ENCODE measurements at places on chromosomes 12 and 14. TPM values are rescaled to one million over a fixed set of nuclear protein-coding genes. Genes with fewer than 3 reads are reported as not detected.
A peak's percentile ranks its signal among the peaks of the same experiment; 100 is the strongest.

DNA sequence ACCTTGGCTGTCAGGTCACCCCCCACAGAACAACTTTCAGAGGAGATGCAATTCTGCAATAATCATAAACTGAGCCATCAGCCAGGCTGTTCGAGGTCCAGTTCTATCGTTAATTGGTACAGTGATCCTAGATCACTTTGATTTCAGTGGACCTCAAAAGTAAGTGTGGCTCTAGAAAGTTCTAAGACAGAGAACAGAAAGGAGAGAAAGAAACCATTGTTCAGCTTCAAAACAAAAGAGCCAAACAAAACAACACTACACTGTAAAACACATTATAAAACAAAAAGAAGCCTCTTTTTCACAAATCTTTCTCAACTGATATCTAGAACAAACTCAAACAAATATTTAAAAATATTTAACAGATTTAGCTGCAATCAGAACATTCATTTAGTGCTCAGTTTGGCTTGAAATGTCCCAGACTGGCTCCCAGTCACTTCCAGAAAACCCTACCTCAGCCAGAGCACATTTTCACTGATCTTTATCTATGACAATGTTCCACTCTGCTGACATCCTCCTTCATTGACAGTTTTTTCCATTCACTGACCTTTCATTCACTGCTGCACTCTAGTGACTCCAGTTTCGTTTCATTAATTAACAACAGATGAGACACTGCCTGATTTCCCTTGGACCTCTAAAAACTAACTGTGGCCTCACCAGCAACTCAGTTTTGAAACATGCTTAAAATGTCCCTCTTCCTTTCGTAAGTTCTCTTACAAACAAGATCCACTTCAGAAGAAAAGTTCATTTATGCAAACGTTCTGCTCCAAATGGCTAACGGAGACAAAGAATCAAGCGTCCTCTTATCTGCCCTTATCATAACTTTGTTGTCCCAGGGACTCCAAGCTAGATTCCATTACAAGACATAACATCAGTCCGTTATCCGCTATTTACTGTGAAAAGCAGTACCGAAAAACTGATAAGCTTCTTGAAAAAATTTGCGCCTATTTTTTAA is 56.8 kb downstream of the DUSP16 start:
- no peaks in the 10 kb centered on the region for H3K27me3 ChIP-seq
- H3K36me3 ChIP-seq: peaks cover 17% of the 10 kb centered on the region
- peak overlapping the region; percentile 42 for H3K27ac ChIP-seq
- H3K4me3 ChIP-seq: no peak overlapping the region
- DNase-seq: no peak

The CCDC175 gene
- total RNA-seq: not detected

The SLC39A2 gene
- total RNA-seq: not detected

GRCh38 chr12:87094356-87094755 is 838.2 kb upstream of the MGAT4C start:
- H3K4me1 ChIP-seq: no peaks in the 10 kb centered on the region
- H3K27ac ChIP-seq: no peak overlapping the region
- no peak overlapping the region for H3K4me3 ChIP-seq
- H3K36me3 ChIP-seq: no peaks in the 10 kb centered on the region
- no peaks in the 10 kb centered on the region for H3K27me3 ChIP-seq

The ATXN7L3B gene
- total RNA-seq: 28.2 TPM

DNA sequence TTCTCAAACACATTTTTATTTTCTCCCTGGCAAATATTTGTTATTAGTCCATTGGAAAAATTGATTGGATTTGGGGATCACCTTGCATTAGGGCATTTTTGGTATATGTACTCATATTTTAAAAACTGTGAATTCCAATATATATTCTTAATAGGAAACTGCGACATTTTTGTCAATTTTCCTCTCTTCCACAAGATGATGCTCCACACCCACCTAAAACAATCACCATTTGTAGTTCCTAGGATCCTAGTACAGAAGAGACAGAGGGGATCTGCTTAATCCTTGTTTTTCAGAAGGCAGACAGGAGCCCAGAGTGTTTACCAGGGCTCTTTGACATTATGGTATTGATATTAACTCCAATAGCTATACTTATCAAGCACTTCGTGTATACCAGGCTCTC is 22.8 kb upstream of the OASL start:
- H3K27ac ChIP-seq: no peak overlapping the region
- H3K4me1 ChIP-seq: no peaks in the 10 kb centered on the region

DNA sequence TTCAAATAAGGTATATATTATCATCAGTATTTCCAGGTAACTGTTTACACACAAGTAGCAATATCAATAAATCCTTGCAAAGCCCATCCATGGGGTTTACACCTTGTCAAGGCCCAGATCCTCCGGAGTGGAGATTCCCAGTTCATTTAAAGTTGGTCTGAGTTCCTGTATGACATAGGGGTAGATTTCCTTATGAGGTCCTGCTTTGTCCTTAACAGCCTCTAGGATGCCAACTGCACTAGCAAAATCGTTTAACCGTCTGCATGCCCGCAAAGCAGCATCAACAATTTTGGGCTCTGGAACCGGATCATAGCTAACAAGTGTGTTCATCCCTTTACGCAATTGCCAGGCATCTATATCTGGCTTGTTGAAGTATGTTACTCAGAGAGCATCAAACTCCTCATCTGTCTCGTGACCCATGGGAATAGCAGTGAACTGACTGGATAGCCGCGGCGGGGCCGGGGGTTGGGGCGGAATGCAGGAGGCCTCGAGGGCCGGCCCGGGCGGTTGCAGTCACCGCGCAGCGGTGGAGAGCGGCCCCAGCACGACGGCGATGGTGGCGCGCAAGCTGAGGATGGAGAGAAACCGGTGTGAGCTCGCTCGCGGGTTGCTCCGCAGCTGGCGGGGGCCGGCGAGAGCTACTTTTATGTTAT is 30.6 kb upstream of the FBXO34 start:
- H3K27ac ChIP-seq: no peak overlapping the region
- H3K27me3 ChIP-seq: no peaks in the 10 kb centered on the region
- H3K36me3 ChIP-seq: no peaks in the 10 kb centered on the region
- no peak for DNase-seq

- H3K27me3 ChIP-seq: no peaks in the 10 kb centered on the region
- no peak overlapping the region for H3K27ac ChIP-seq
- no peaks in the 10 kb centered on the region for H3K4me1 ChIP-seq
Observed at GRCh38 chr12:123445388-123446332, 9.2 kb upstream of the RILPL2 start.

The ASIC1 gene
- total RNA-seq: 1.3 TPM

The FGF23 gene
- total RNA-seq: not detected

GRCh38 chr12:3320881-3321509 is 170.0 kb upstream of the PRMT8 start:
- H3K4me1 ChIP-seq: peaks cover 5% of the 10 kb centered on the region
- no peaks in the 10 kb centered on the region for H3K27me3 ChIP-seq
- H3K27ac ChIP-seq: no peak overlapping the region
- H3K36me3 ChIP-seq: no peaks in the 10 kb centered on the region

The RPS6KA5 gene
- total RNA-seq: 2.2 TPM

DNA sequence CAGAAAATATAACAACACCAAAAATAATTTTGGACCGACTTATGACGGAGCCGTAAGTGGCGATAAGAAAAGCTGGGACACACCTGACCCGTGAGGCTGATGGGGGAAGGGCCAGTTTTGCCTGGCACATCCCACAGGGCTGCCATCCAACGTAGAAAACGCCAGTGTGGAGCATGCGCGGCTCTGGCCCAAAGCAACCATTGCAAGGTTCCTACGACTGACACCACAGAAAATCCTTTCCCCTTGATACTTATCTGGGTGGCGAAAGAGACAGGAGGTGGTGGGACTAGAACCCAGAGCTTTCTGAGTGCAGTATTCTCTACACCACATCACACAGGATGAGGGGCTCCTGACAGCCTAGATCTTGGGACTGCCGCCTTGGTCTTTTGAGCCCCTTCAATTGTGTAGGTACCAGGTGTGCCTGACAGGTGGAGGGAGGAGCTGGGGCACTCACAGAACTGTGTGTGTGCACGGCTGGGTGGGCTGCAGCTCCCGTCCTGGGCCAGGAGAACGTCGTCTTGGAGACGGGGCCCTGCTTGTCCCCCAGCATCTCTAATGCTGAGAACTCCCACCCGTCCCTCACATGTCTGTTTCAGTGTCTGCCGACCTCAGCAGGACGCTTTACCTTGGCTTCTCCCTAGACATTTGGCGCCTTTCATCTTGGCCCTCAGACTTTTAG is 17.4 kb upstream of the CACNA2D4 start:
- peaks cover 3% of the 10 kb centered on the region for H3K36me3 ChIP-seq
- DNase-seq: no peak
- peaks cover 20% of the 10 kb centered on the region for H3K27me3 ChIP-seq
- peaks cover 4% of the 10 kb centered on the region for H3K4me1 ChIP-seq
- no peak overlapping the region for H3K4me3 ChIP-seq
- H3K27ac ChIP-seq: no peak overlapping the region

DNA sequence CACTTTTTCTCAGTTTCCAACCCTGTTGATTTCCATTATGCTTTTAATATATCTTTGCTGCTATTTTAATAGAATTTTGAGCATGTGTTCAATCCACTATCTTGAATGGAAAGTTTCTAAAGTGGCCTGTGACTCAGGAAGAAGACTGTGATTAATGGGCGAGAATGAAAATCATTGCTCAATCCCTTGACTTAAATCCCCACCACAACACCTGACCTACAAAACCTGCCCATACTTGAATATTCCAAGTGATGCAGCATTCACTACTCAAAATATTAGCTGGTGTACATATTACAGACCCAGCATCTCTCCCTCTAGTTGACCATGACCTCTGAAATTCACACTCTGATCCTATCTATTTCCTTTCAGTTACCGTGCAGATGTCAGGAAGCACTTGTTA is 1.3 kb upstream of the OAS3 start:
- peak overlapping the region; percentile 79 for H3K4me3 ChIP-seq
- DNase-seq: peak; percentile 87
- peaks cover 33% of the 10 kb centered on the region for H3K4me1 ChIP-seq

GRCh38 chr14:89673512-89674225 is 256.6 kb upstream of the FOXN3 start:
- H3K27me3 ChIP-seq: no peaks in the 10 kb centered on the region
- DNase-seq: peak; percentile 5
- H3K4me3 ChIP-seq: no peak overlapping the region
- H3K36me3 ChIP-seq: no peaks in the 10 kb centered on the region
- H3K27ac ChIP-seq: no peak overlapping the region

DNA sequence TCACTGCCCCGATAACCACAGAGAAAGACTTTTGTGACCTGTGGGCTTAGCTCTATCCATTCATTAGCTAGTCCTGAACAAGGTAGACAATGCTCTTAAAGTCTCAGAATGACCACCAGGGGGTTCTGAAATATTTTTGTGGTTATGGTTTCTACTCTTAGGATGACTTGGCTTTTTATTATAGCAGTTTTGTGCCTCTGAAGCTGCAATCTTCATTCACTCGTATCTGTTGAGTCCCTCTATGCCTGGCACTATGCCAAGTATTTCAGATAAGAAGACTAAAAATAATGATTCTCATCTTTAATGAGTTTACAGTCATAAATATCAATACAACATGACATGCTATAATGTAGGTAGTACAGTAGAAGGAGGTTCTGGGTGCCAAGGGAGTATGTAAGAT is 130.8 kb upstream of the TRHDE start:
- H3K27me3 ChIP-seq: no peaks in the 10 kb centered on the region
- H3K4me3 ChIP-seq: no peak overlapping the region
- peak; percentile 34 for DNase-seq
- no peaks in the 10 kb centered on the region for H3K36me3 ChIP-seq

The CD69 gene
- total RNA-seq: not detected

The BHLHE41 gene
- 3.4 TPM for total RNA-seq

DNA sequence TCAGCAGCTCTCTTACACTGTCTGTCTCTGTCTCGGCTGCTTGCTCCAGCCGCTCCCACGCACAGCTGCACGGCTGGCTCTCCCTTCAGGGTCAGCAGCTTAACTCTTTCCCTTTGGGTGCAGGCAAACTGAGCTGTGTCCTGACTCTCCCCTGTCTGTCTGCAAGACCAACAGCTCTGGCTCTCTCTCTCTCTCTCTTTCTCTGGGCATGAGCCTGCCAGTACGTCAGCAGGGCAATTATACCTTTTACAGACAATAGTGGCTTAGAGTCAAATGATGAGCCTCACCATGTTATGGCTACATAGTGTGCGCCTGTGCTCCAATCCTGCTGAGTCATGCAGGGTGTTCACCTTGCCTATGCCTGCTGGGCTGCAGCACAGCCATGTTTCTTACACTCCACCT is 120.5 kb upstream of the DDHD1 start:
- no peak overlapping the region for H3K4me3 ChIP-seq
- no peaks in the 10 kb centered on the region for H3K27me3 ChIP-seq
- DNase-seq: peak; percentile 54
- H3K36me3 ChIP-seq: no peaks in the 10 kb centered on the region
- H3K4me1 ChIP-seq: peaks cover 2% of the 10 kb centered on the region

GRCh38 chr12:82723891-82724290 is 37.2 kb downstream of the TMTC2 start:
- no peaks in the 10 kb centered on the region for H3K4me1 ChIP-seq
- H3K27ac ChIP-seq: no peak overlapping the region

GRCh38 chr12:91249518-91250272 is 67.1 kb upstream of the DCN start:
- H3K4me3 ChIP-seq: no peak overlapping the region
- no peak for DNase-seq
- no peaks in the 10 kb centered on the region for H3K36me3 ChIP-seq

DNA sequence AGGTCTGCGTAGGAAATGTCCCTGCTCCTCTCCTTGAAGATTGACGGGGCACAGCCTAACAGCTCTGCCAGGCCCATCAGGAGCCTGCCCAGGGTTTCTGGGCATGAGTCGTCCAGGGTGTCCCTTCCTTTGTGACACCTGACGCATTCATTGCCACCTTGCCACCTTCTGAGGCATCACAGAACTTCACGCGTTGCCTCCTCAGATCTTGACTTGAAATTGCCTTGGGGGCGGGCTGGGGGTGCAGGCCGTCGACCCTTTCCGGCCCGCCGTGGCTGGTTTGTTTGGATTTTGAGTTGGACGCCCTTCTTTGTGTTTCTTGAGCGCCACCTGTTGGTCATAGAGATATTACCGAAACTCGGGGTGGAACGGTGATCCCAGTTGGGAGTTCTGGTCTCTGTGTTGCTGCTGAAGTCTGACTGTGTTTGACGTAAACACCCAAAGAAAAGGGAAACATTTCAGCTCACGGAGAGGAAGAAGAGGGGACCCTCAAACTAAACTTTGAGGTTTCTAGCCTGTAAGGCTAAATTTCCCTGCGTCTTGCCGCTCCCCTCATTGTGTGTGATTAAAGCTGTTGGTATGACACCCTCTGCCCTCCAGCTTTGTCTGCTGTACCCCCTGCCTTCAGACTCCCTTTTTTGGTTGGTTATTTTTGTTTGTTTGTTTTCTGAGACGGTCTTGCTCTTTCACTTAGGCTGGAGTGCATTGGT is 44.6 kb downstream of the MLXIP start:
- H3K27me3 ChIP-seq: no peaks in the 10 kb centered on the region
- peaks cover 8% of the 10 kb centered on the region for H3K36me3 ChIP-seq
- peak overlapping the region; percentile 1 for H3K4me3 ChIP-seq
- peak; percentile 84 for DNase-seq
- H3K27ac ChIP-seq: no peak overlapping the region

GRCh38 chr12:13950502-13950901 is 30.9 kb downstream of the GRIN2B start:
- no peaks in the 10 kb centered on the region for H3K4me1 ChIP-seq
- H3K36me3 ChIP-seq: no peaks in the 10 kb centered on the region
- H3K27ac ChIP-seq: no peak overlapping the region
- H3K4me3 ChIP-seq: no peak overlapping the region

The SPIC gene
- total RNA-seq: not detected

The ZDHHC22 gene
- not detected for total RNA-seq

The PPP2R5C gene
- total RNA-seq: 118 TPM

GRCh38 chr12:27486961-27487360 is 37.0 kb upstream of the PPFIBP1 start:
- H3K4me1 ChIP-seq: no peaks in the 10 kb centered on the region
- no peak overlapping the region for H3K4me3 ChIP-seq
- no peaks in the 10 kb centered on the region for H3K36me3 ChIP-seq
- no peaks in the 10 kb centered on the region for H3K27me3 ChIP-seq
